Right ventricle myocardium superior (tissue), 1 donor: ENCODE measurements at places on chromosomes 7 and 10. TPM values are rescaled to one million over a fixed set of nuclear protein-coding genes. Genes with fewer than 3 reads are reported as not detected.

DNA sequence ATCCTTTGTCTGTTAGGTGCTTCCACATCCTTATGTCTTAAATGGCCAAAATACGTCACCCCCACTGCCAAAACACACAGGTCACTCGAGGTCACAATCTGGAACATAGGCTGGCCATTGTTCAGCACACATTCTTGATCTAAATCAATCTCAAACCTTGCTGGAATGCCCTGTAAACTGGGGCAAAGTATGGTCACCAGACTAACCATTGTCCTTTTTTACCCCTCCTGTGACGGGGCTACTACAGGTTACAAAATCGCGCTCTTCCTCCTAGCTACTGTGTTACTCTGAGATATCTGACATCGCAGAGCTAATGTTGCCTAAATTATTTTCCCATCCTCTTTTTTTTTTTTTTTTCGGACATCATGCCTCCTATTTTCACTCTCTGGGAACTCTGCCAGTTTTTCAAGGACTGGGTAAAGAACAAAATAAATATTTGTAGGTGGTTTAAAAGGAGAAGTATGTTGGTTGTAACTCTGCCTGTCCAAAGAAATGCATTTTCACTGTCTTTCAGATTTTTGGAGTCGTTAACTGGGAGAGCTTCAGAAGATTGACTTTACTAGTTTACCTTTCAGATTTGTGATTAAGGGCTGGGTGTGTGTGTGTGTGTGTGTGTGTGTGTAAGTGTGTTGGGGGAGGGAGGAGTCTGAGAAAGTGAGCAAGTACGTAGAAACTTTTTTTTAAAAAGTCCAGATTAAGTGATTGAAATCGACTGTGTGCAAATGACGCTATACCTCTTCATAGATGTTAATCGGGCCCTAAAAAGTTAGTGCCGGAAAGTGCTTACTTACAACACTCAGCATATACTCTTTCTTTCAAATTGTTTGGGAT, 942 bp upstream of the KIAA1217 start:
- DNase-seq = no peak

MBLAC1 gene
- total RNA-seq = 2.6 TPM

GRCh38 chr7:130996833-130997231, 262.8 kb upstream of the KLF14 start:
- DNase-seq = no peak

CALML5 gene
- total RNA-seq = not detected

MACC1 gene
- total RNA-seq = 0.19 TPM

ZNF727 gene
- total RNA-seq = 1.8 TPM

OR2A12 gene
- not detected for total RNA-seq

DNA sequence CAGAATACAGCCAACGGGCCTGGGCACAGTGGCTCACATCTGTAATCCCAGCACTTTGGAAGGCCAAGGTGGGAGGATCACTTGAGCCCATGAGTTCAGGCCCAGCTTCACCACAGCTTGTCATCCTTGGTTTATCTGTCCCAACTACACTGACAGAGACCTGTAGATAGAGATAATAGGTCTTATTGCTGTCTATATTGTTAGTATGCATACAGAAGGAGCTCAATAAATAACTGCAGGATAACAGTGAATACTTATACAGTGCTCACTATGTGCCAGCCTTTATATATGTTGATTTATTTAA, 1.3 kb downstream of the CNPY4 start:
- DNase-seq = no peak

- no peak for DNase-seq
Measured at GRCh38 chr10:73517166-73517888, 21.5 kb upstream of the PPP3CB start.
